ENCODE measurements at places on chromosomes 7 and 10. TPM values are rescaled to one million over a fixed set of nuclear protein-coding genes. Genes with fewer than 3 reads are reported as not detected.
A peak's percentile ranks its signal among the peaks of the same experiment; 100 is the strongest.

GRCh38 chr7:44288381-44288685, 37.1 kb downstream of the CAMK2B start:
- H3K27ac ChIP-seq = no peak overlapping the region
- no peak overlapping the region for H3K4me3 ChIP-seq
- peaks cover 13% of the 10 kb centered on the region for H3K4me1 ChIP-seq
- no peak for DNase-seq
- H3K36me3 ChIP-seq = no peaks in the 10 kb centered on the region

DNA sequence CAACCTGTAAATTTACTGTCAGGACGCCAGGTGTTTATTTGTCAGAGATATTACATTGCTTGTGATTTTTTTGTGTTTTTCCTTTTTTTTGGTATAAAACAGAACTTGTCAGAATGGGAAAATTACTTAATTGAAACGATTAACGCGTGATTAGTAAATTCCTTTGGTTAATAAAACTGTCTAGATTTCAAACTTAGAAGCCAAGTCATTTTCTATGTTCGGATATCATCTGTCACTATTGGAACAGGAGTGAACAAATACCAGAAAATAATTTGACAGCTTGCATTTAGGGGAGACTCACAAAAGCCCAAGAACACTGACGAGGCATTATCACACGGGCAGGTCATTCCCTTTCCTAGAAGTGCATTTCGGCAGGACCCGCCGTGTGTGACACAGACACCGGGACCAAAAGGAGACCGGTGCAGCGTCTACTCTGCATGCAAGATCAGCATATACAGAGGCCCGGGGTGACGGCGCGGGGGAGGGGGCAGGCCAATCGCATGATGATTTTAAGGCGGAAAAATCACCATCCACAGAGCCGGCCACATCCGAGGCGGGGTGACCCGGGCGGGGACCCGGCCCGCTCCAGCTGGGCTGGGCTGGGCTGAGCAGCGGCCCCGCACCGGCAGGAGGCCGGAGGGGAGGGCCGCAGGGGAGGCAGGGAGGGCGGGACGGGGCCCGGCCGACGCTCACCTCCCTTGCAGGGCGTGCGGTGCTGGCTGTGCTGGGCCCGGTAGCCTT, 841 bp downstream of the GLUD1 start:
- DNase-seq = peak; percentile 78
- H3K4me3 ChIP-seq = peak overlapping the region; percentile 70
- H3K27ac ChIP-seq = peak overlapping the region; percentile 94
- no peaks in the 10 kb centered on the region for H3K27me3 ChIP-seq
- H3K4me1 ChIP-seq = peaks cover 16% of the 10 kb centered on the region
- H3K36me3 ChIP-seq = peaks cover 6% of the 10 kb centered on the region

Gene CCDC201
- total RNA-seq = not detected

Gene STAMBPL1
- total RNA-seq = 10.3 TPM

Gene ZKSCAN5
- 10.7 TPM for total RNA-seq

Gene SEC23IP
- total RNA-seq = 23.0 TPM

Gene THSD7A
- total RNA-seq = 3.8 TPM
